Activated effector memory CD4-positive, alpha-beta T cell treated with anti-CD3 and anti-CD28 coated beads, Interleukin-2, amount 50 U/mL, for 16 hours (primary cell): ENCODE measurements at places on chromosomes 2 and 18.
A peak's percentile ranks its signal among the peaks of the same experiment; 100 is the strongest.

- DNase-seq, result no peak
These were observed 10.9 kb downstream of the ANKRD23 start for GRCh38 chr2:96832754-96833507.

DNA sequence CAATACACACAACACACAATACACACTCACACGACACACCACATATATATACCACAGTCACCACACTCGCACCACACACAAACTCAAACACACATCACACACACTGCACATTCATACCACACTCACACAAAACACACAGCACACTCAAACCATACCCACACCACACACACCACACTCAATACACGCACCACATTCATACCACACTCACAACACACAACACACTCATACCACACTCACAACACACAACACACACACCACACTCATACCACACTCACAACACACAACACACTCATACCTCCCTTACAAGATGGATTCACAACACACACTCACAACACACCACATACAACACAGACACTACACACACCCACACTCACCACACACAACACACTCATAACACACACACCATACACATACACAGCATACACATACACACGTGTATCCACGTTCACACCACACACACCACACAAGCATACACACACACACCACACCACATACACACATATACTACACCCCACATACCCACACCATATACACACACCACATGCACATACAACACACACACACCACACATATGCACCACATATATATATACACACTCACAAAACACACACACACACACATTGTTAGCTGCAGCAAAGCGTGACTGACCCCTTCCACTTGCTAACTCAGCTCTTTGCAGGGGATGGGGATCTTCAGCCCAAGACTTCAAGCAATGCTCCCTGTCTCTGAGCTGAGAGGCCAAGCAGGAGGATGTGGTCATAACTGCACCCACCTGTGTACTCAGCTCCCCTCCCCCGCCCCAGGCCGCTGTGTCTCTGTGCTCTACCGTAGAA lies 59.0 kb downstream of the SDC1 start:
- no peak for DNase-seq

DNA sequence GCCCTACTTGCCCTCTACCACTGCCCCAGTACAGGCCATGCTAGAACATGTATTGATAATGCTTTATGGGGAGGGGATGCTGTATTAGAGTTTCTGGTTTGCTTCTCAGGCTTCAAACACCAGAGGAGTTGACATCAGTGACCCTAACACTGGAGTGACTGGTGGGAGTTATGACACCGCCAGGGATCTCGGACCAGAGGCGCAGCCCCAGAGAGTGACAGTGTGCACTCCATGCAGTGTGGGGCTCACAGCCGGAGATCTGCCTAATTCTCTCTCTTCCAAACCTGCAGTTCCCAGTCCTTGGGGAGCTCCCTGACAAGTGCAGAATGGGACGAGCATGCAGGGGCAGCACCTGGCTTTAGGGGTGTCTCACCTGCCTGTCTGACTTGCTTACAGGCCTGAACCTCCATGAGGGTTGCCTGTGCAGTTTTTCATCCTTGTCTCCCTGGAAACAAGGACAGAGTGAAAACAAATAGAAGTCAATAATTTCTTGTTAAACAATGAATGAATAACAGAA lies 244.9 kb upstream of the MYT1L start:
- DNase-seq, result no peak

DNA sequence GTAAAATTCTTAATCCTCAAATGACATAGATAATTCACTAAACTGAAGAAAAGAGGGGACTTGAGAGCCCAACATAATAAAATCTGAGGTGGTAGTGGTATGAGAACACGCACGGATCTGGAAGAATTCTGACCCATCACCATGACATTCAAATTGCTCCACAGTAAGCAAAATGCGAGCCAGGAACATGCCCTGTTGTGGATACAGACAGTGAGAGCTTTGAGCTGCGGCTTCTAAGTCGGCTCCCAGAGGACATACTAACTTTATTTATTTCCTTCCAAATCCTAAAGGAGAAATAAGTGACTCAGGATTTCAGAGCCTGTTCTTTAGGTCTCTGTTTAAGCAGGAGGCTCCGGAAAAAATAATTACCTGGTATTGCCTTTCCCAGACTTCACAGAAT lies 143.4 kb upstream of the SMAD7 start:
- no peak for DNase-seq

GRCh38 chr18:40875101-40875615 lies 1079.9 kb upstream of the PIK3C3 start:
- no peak for DNase-seq

GRCh38 chr2:28469947-28470535 lies 25.8 kb upstream of the PLB1 start:
- DNase-seq, result peak; percentile 47

DNA sequence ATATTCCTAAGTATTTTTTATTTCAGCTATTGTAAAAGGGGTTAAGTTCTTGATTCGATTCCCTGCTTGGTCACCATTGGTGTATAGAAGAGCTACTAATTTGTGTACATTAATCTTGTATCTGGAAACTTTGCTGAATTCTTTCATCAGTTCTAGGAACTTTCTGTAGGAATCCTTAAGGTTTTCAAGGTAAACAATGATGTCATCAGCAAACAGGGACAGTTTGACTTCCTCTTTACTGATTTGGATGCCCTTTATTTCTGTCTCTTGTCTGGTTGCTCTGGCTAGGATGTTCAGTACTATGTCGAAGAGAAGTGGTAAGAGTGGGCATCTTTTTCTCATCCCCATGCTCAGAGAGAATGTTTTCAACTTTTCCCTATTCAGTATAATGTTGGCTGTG lies 252.7 kb downstream of the NR4A2 start:
- DNase-seq, result no peak

GRCh38 chr18:67875060-67875459 lies 358.5 kb upstream of the DSEL start:
- no peak for DNase-seq

DNA sequence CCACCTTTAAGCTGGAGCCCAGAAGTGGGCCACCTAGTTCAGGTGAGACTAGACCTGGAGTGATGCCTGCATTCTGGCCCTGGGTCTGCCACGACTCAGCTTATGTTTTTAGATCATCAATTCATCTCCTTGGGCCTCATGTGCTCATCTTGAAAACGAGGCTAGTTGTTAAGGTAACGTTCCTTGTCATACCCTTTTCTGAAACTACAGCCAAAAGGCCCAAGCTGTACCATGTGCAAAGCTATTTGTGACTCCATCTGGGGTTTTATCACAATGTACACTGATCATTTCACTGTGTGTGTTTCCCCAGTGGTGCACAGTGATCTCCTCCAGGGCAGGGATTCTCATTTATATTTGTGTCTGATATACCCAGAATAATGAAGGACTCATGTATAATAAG lies 138.4 kb upstream of the COPS8 start:
- no peak for DNase-seq
